ENCODE measurements at places on chromosomes 1 and 21. TPM values are rescaled to one million over a fixed set of nuclear protein-coding genes. Genes with fewer than 3 reads are reported as not detected.

- no peak for DNase-seq
Observed at GRCh38 chr21:24561291-24561690, 1046.0 kb downstream of the MRPL39 start.

DNA sequence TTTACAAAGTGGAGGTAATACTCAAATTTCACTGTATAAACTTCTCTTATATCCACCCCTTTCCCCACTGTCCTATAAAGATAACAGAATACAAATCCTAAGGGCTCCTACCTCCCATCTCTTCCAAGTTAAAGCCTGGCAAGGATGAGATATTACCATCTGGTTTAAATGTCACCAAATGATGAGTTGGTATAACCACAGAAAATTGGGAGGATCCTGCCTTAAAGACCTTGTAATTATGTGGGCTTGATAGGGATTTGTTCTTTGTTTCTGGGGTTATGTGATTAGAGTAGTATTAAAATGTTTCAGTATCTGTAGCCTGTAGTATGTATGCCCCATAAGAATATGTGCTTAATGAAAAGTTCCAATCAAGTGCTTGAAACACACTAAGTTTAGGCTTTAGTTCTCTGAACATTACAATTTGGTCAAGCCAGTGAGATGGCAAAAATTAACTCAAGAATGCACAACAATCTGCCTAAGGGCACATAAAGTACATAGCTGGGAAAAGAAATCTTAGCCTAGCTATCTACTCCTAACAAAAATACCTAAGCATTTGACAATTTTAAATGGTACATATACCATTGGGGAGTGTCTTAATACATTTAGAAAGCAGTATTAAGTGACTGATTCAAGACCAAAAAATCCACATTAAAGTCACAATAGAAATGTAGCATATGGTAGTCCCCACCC is 14.0 kb downstream of the KDM5B start:
- no peak for DNase-seq

DNA sequence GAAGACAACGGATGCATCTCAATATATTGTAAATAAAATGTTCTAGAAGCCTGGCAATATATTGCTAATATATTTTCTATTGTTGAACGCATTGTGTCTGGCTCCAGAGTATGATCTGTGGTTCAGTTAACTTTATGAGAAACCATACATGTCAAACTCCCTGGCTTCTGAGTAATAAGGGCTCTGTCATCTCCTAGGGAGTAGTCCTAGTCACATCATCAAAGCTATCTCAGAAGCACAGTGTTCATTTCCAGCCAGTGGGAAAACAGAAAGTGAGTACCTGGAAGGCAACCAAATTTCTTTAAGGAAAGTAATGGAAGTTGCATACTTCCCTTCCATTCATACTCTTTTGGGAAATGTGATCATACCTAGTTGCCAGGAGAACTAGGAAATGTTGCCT is 27.0 kb upstream of the ST6GALNAC5 start:
- no peak for DNase-seq

DNA sequence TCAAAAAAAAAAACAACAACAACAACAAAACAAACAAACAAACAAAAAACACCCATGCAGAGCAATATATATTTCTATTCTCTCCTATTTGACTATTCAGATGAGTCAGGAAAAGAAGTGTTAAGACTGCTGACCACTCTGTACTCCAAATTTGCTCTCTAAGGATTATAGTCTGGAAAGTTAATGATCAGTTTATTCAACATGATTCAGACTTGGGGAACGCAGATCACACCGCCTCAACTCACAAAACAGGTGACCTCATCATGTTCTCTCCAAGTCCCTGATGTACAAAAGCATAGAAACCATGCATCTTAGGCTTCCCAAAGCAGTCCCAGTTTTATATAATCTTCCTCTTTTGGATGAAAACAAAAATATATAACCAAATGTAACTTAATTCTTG is 51.9 kb upstream of the PRRC2C start:
- no peak for DNase-seq

CDK18 gene
- polyA plus RNA-seq, result 2.5 TPM

PYHIN1 gene
- not detected for polyA plus RNA-seq

DNA sequence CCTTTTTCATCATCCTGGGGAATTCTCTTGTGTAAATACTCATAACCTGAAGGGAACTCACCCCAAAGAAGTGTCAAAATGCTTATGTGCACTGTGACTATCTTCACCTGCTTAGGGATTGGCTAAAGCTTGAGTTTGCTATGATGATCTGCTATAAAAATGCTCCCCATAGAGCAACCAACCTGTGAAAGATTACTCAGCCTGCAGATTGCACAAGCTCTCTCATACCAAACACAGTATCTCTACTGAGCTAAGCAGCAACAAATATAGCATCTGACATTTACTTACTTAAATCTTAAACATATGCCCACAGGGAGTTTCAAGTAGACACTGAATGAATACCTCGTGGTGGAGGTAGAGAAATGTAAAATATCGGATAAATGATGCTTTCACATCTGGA is 725.8 kb downstream of the MRPL39 start:
- DNase-seq, result no peak

FMO4 gene
- 1.6 TPM for polyA plus RNA-seq

- no peak for DNase-seq
Observed at GRCh38 chr1:214966346-214966745, 116.2 kb upstream of the KCNK2 start.

GJC2 gene
- 0.92 TPM for polyA plus RNA-seq

SPRR1B gene
- polyA plus RNA-seq, result not detected

TTLL10 gene
- polyA plus RNA-seq, result not detected
